ENCODE measurements at places on chromosomes 1 and 21. TPM values are rescaled to one million over a fixed set of nuclear protein-coding genes. Genes with fewer than 3 reads are reported as not detected.

C1orf141 gene
- polyA plus RNA-seq = not detected

LRRN2 gene
- 0.65 TPM for polyA plus RNA-seq

DESI2 gene
- 6.6 TPM for polyA plus RNA-seq

A3GALT2 gene
- polyA plus RNA-seq = not detected

RAB29 gene
- polyA plus RNA-seq = 5.0 TPM

RNU1-3 gene
- polyA plus RNA-seq = not detected

CLCA1 gene
- not detected for polyA plus RNA-seq

WDR47 gene
- 6.4 TPM for polyA plus RNA-seq

CELA3B gene
- 0.18 TPM for polyA plus RNA-seq
